Activated CD4-positive, alpha-beta T cell treated with anti-CD3 and anti-CD28 coated beads, Interleukin-10, Interleukin-2, amounts not matched to agents 100 ng/mL and 50 ng/mL, durations not matched to agents 16 hours and 8 hours (primary cell): ENCODE measurements at places on chromosomes 1 and 21.

DNA sequence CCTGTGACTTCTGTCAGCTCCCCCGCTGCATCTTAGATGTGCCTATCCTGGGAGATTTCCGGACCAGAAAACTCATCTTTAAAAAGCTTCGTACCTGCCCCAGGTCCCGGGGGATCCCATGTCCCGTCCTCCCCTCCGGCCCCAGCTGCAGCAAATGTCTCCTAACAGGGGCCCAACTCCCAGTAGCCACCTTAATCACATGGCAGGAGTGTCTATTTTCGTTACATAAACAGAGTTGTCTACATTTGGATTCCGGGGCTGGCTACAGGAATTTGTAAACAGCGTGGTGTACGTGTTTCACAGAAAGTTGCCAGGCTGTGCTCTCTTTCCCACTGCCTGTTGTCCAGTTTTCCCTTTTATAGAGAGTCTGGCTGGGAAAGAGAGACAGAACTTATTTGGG lies 17.9 kb upstream of the KCNE2 start:
- DNase-seq = no peak

DNA sequence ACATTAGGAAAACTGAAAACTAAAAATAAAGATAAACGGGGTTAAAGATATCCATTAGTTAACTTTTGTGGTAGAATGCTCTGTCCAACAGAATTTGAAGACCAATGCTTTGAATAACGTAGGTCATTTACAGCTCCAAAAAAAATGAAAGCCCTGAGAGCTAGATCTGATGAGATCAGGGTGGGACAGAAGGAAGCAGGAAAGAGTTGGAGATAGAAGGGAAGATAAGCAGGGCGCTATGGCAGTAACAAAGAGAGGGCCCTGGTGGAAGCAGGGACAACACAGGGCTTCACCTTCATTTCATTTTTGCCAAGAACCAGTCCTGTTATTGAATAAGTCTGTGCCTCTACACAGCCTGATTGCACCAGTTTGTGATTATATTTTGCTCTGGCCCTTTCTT lies 51.0 kb upstream of the RGS8 start:
- DNase-seq = no peak

DNA sequence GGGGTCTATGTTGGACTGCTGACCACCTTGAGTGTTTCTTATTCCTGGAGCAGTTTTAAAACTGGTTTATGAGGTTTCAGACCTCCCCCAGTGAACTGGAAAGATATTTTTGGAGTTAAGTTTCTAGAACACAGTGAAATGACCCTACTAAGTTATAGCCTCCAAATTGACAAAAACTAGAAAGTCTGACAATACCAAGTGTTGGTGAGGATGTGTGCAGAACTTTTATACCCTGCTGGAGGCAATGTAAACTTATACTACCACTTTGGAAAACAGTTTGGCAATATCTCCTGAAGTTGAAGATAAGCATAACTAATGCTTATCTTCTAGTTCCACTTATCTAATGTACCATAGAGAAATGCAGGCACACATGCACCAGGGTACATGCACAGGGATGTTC lies 10.4 kb downstream of the OLFML2B start:
- no peak for DNase-seq

- no peak for DNase-seq
Measured at GRCh38 chr1:10432910-10433700, 2.9 kb downstream of the CENPS start.

DNA sequence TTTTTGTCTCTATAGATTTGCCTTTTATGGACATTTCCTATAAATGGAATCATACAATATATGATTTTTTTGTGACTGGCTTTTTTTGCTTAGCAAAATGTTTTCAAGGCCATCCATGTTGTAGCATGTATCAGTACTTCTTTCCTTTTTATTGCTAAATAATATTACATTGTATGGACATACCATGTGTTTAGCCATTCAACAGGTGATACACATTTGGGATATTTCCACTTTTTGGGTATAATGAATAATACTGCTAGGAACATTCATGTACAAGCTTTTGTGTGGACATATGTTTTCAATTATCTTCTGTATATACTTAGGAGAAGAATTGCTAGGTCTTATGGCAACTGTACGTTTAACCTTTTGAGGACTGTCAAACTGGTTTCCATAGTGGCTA lies 47.4 kb downstream of the RIMS3 start:
- no peak for DNase-seq

DNA sequence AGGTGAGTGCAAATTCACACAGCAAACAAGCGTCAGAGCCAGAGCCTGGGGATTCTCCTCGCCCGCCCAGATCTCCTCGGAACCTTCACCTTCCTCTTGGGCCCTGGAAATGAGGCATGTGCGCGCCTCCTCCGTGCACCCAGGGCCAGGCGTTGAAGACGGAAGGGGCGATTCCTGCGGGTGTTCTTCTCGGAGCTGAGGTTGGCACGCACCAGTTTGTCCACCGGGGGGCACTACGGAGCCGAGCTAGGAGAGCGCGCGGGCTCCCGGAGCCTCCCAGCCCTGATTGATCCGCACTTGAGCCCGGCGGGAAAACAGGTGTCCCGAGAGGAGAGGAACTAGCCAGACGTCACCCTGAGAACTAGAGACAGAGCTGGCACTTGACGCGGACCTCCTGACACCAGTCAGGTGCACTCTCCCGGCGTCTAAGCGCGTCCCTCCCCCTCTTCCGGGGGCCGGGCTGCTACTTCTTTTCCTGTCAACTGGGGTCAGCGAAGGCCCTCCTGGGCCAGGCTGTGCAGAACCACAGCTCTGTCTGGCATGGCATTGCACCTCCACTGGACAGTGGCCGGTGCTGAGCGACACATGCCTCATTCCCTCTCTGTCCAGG lies 18.3 kb upstream of the SERINC2 start:
- DNase-seq = peak; percentile 84

GRCh38 chr1:46801323-46802055 lies 2.6 kb downstream of the CYP4B1 start:
- no peak for DNase-seq

DNA sequence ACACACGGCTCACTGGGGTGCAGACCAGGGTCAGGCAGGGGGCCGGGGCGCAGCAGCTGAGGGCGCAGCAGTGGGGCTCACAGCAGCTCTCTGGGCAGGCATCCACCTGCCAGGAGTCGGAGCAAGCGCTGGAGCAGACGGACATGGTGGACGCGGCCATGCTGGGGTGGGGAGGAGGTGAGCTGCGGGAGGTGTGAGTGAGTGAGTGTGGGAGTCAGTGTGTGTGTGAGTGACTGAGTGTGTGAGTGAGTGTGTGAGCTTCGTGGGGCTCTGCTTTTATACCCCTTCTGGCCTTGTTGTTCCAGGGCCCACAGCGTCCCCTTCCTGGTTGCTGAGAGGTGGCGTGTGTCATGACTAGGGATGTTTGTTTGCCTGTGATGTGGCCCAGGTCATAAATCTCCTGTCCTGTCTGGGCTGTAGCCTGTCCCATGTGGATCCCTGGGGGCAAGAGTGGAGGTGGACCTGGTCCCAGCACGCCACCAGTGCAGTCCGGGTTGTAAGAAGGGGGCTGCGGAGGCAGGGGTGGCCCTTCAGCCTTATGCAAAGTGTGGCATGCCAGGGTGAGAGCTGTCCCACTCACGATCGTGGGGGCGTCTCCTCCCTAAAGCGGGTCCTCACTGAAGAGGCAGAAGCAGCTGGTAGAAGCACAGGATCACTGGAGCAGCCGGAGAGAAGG lies at the start of gene KRTAP10-1:
Gene KRTAP10-1, minus strand, starts transcription at position 205 of the 676 bp plus-strand sequence. Its CDS starts 45 bp downstream, at position 160.
- no peak for DNase-seq

DNA sequence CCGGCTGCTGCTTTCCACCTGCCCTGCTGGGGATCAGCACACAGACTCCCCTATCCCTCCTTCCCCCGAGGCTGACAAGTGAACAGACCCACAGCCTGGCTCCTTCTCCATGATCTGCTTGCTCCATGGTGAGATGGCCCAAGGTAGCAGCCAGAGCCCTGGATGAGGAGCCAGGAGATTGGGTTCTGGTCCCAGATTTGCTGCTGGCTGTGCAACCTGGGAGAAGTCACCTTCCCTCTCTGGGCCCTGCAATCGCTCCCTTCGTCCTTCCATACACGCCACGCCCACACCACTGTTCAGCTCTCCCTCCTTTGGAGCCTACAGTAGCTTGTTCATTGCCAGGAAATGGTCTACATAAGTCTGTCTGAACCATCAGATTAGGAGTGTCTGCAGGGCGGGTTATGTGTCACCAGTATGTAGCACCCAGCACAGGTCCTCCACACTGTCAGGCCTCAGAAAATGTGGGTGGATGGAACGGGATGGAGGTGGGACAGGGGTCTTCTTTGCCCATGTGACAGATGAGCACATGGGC lies 9.2 kb upstream of the EPHA8 start:
- DNase-seq = no peak

DNA sequence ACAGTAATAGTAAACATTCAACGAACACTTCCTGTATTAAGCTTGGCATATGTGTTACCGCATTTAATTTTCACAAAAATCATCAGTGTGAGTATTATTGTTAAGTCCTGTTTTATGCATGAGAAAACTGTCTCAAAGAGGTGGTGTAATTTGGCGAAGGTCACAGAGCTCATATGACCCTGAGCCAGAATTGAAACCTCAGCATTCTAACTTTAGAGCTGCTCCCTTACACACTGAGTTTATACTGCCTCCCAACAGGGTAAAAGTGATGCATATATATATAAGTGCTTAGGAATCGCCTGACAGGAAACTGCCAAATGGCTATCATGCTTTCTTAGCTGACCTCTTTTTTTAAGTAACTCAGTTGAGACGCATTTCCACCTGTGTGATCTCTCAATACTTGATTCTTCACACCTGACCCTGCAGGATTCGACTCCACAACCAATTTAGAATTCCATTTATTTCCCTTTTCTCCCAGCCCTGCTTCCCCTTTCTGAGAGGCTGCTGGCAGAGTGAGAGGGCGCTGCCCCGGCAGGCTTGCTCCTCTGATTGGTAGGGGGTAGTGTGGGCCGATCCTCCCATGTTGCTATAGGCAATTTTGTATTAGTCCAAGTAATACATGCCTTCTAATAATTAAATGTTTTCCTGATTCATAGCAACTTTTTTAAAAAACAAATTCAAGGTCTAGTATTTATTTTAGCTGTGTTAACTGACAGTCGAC lies 40.5 kb downstream of the ZBTB40 start:
- DNase-seq = no peak

- DNase-seq = peak; percentile 5
Measured at GRCh38 chr1:78184460-78185072, 138.8 kb downstream of the GIPC2 start.

DNA sequence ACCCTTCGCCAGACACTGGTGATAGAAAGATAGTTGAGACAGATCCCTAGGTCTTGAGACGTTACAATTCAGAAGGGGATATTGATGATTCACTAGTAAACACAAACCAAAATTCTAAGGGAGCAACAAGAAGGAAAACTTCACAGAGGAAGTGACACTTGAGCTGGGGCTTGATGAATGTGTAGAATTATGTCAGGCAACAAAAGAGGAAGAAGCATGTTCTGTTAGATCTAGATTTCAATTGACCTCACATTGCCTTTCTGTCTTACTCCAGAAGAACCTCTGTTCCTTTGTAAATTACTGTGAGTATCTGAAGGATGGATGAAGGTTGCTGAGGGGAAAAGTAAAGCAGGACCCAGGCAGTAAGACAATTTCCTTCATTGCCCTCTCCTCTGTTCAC lies 328.2 kb downstream of the KCTD3 start:
- no peak for DNase-seq

GRCh38 chr1:232274236-232274855 lies 355.6 kb downstream of the SIPA1L2 start:
- DNase-seq = no peak

DNA sequence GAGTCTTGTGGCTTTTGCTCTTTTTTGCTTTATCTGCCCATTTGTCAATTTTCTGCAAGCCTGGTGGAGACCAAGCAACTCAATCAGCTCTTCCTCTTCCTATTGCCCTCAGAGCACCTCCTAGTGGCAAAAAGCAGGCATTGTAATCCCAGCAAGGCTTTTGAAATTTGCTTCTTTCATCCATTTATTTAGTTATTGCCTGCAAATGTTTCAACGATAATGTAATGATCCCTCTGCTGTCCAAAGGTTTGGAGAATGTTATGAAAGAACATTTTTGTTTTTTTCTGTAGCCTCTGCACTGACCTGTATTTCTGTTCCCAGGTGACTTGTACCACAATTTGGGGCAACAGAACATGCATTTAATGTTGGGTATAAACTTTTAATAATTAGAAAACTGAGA lies 127.8 kb downstream of the GABPA start:
- peak; percentile 57 for DNase-seq

DNA sequence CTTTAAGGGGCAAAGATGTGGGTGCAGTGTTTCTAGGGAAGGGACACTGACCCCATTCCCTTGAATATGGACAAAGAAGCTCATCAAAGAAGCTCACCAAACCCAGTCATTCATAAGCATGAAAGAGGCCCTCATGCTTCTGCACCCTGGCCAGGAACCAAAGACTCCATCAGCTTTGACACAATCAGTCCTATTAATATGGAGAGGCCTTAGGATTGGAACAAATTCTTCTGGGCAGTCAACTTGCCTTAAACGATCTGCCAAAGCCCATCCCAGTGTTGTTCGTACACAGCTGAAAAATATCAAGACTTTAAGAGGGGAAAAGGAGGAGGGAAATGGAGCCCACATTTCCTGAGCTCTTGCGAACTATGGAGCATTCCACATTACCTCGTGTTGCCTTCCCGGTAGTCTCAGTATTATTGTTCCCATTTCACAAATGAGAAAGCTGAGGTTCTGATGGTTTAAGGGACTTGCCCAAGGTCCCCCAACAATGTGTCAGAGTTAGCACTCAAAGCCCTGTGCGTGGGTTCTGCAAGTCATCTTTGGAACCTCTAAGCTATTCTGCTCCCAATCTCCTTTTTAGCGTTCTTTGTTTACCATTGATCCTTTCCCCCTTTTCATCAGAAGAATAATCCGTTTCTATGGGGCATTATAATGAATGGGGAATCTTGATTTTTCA lies 161.9 kb downstream of the ZBTB18 start:
- no peak for DNase-seq

DNA sequence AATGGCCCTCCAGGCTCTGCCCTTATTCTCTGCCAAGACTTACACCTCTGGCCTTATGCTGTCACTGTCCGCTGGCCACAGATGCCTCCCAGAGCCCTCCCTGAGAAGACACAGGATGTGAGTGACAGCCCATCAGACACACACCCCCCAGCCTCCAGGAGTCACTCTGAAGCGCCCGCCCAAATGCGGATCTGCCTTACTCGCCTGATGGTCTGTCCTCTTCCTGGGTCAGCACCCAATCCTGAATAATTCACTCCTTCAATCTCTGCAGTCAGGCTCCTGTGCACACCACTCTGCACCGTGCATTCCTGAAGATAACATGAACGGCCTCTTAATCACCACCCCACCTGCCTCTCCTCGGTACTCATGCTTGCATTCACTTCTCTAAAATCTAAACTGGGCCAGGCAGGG lies 14.7 kb downstream of the CLSTN1 start:
- no peak for DNase-seq

GRCh38 chr1:94209425-94209824 lies 28.0 kb downstream of the ARHGAP29 start:
- no peak for DNase-seq
